CD4-positive, alpha-beta T cell treated with Interleukin-1 beta for 1 hour (primary cell): ENCODE measurements at places on chromosomes 1 and 21.
A peak's percentile ranks its signal among the peaks of the same experiment; 100 is the strongest.

- no peak for DNase-seq
Observed at GRCh38 chr1:116357487-116357886, 15.6 kb upstream of the ATP1A1 start.

- no peak for DNase-seq
Observed at GRCh38 chr21:36773117-36773516, 74.2 kb downstream of the SIM2 start.

GRCh38 chr1:231188072-231188471 is 26.2 kb downstream of the TRIM67 start:
- DNase-seq, result no peak

DNA sequence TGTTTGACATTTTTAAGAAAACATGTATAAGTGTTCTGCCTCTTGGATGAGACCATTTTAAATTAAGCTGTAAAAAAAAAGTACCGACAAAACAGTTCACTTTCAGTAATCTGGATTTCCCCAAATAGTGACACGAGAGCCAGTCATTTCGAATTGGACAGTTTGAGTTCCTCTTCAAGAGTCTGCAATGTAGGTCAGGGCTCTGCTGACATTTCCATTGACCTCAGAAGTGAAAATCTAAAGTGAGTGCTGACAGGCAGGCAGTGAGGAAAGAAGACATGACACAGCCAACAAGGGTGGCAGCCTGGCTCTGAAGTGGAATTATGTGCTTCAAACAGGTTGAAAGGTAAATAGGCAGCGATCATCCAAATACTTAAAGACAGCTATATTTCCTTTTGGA is at the start of gene IL23R:
IL23R (plus strand) TSS at position 259 of the 400 bp plus-strand sequence. CDS start 1,667 bp downstream, outside the sequence.
- peak; percentile 43 for DNase-seq

DNA sequence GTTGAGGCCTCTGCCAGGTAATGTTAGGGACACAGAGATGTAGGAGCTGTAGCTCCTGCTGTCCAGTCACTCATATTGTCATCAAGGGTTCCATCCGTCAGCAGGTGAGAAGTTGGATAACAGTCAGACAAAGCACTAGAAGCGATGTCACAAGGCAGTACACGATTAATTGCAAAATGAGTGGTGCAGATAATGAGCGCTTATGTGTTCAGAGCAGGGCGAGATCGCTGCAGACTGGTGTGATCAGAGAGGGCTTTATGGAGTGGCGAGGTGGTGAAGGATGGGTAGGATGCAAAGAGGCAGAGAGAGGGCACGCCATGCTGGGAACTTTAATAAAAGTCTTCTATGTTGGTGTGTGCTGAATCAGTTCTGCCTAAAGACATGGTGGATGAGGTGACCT is 8.8 kb downstream of the TMCC2 start:
- DNase-seq, result no peak

- DNase-seq, result no peak
Observed at GRCh38 chr1:227913396-227913763, 34.4 kb downstream of the WNT9A start.

GRCh38 chr1:229231754-229232119 is 39.2 kb upstream of the RAB4A start:
- no peak for DNase-seq

GRCh38 chr1:228748431-228748830 is 13.2 kb downstream of the RHOU start:
- no peak for DNase-seq

GRCh38 chr1:56905667-56906066 is 51.1 kb downstream of the C8A start:
- no peak for DNase-seq

- DNase-seq, result no peak
Observed at GRCh38 chr1:161825831-161826230, 59.7 kb downstream of the ATF6 start.

DNA sequence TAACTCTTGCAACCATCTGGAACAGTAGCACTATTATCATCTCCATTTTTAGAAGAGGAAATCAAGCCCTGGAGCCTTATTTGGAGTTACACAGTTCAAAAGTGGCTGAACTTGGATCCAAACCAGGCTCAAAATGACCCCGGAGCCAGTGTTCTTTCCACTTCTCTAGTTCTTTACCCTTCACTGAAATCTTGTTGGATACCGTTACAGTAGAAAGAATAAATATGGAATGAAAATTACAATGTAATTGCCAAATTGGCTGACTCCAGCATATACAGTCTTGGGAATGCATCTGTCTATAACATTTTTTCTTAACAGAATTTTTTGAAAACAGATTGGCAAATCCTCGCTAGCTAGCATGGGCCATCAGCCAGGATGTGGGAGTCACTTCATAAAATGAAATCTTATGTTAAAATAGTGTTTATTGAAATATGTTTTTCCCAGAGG is 261.4 kb downstream of the CTH start:
- no peak for DNase-seq

GRCh38 chr1:20792196-20792595 is 5.1 kb upstream of the HP1BP3 start:
- DNase-seq, result no peak

DNA sequence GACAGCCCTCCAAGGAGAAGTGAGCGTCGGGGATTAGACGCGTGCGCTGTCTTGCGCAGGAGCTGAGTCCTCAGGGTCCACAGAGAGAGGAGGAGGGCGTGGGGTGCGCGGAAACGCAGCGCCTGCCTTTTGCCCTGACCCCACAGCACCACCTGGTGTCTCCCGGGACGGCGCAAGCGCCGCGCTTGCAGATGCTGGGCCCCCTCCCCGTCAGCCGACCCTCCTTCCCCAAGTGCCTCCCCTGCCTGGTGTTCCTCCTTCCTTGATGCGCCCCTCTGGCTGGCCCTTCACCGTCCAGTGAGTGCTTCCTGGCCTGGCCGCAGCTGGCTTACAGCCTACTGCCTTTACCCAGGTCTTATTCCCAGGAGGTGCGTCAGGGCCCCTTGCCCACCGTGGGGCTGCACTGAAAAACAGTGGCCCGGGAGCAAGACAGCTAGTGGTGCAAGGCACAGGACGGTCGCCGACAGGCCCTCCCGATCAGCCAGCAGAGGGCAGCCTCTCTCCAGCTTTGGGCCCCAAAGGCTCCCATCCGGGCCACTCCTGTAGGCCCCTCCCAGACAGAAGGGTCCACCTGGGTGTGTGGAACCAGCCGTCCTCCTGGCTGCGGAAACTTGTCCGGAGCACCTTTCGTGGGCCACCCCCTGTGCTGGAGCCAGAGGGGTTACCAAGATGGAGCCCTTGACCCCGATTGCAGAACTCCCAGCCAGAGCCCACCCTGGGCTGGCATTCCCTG is 12.9 kb upstream of the PHLDA3 start:
- DNase-seq, result peak; percentile 83

GRCh38 chr1:198660341-198661261 is 21.8 kb downstream of the PTPRC start:
- peak; percentile 59 for DNase-seq

GRCh38 chr1:232101231-232101630 is 474.6 kb downstream of the DISC1 start:
- DNase-seq, result no peak

- no peak for DNase-seq
Observed at GRCh38 chr1:198966519-198966918, 327.7 kb downstream of the PTPRC start.

DNA sequence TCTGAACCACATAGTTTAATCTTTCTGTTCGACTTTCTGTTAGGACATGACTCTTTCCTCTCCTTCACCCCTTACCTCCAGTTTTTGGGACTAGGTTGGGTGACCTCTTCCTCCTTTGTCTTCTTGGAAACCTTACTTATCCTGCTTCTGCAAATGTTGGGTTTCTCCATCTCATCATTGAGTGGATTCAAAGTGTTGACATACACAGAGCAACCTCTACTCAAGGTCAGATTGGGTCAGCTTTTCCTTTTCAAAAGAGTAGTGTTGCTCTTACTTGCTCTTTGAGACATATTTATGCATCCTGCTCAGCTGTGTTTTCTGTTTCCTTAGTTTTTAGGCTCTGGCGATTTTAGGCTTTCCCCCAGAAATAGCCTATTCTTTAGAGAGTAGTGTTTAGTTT is 3.7 kb downstream of the CAMTA1 start:
- DNase-seq, result no peak

- DNase-seq, result no peak
Observed at GRCh38 chr1:32878183-32878582, 7.5 kb upstream of the FNDC5 start.

DNA sequence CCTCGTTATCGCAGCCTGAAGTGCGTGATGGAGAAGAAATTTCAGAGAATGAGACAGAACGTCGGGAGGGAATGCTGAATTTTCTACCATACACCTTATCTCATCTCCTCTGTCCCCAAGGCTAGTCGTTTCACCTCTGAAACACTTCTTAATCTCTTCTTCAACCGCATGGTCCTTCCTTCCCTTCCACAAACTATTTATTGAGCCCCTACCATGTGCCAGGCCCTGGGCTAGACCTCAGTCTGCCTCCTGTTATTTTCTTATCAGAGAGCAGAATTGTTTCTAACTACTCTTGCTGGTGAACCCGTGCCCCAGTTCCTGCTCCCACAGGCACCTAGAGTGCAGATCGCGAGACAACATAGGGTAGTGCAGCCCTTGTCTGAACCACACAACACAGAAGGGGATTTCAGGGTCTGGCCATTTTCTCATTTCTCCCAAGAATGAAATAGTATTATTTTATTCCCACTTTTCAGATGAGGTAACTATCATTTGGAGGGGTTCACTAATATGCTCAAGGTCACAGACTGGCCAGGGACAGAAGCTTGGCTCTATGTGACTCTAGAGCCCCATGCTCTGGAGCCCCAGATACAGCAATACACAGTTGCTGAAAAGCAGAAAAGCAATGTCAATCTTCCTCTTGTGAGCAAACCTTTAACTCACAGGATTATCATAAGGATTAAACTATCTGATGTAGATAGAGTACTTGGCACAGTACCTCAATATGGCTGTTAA is 598 bp upstream of the ADIPOR1 start:
- no peak for DNase-seq
